ENCODE measurements at places on chromosomes 2 and 18.

- DNase-seq: no peak
Observed at GRCh38 chr2:175074478-175074877, 69.3 kb upstream of the CHN1 start.

DNA sequence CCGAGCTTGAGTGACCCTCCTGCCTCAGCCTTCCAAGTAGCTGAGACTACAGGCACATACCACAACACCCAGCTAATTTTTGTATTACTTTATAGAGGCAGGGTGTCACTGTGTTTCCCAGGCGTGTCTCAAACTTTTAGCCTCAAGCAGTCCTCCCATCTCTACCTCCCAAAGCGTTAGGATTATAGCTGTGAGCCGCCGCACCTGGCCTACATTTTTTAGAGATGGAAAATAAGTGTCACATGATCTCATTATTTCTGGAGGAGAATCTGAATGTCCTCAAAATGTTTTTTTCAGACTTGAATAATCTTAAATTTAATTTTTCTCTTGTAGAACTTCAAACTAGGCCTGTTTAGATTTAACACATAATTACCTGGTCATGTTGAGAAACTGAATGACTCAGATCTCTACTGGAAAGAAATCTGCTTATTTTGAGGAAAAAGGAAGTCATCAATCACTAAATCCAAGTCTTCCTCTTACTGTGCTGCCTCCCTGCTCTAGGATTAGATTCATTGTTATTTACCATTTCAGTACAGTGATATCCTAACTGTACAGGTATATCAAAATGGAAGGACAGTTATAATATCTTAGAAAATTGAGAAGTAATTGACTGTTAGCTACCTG lies 92.4 kb downstream of the COX7A2L start:
- DNase-seq: no peak

GRCh38 chr2:235647264-235647663 lies 153.4 kb downstream of the AGAP1 start:
- DNase-seq: no peak

GRCh38 chr18:33837191-33837590 lies 259.2 kb downstream of the ASXL3 start:
- no peak for DNase-seq

- DNase-seq: no peak
Observed at GRCh38 chr18:4842751-4843150, 354.3 kb downstream of the AKAIN1 start.

GRCh38 chr2:161075701-161076100 lies 84.5 kb upstream of the TANK start:
- DNase-seq: no peak

GRCh38 chr2:171986778-171987177 lies 13.0 kb upstream of the METAP1D start:
- DNase-seq: no peak

- no peak for DNase-seq
Observed at GRCh38 chr2:221203856-221204255, 368.2 kb downstream of the EPHA4 start.

- no peak for DNase-seq
Observed at GRCh38 chr18:37778417-37779165, 213.0 kb upstream of the CELF4 start.

DNA sequence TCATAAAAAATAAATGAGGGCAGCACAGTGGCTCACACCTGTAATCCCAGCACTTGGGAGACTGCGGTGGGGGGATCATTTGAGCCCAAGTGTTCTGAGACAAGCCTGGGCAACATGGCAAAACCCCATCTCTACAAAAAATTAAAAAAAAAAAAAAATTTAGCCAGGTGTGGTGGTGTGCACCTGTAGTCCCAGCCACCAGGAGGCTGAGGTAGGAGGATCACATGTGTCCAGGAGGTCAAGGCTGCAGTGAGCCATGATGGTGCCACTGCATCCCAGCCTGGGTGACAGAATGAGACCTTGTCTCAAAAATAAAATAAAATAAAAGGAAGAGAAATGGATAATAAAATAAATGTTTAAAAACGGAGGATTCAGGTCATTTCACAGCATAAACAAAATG lies 113.5 kb downstream of the ATAD2B start:
- no peak for DNase-seq

DNA sequence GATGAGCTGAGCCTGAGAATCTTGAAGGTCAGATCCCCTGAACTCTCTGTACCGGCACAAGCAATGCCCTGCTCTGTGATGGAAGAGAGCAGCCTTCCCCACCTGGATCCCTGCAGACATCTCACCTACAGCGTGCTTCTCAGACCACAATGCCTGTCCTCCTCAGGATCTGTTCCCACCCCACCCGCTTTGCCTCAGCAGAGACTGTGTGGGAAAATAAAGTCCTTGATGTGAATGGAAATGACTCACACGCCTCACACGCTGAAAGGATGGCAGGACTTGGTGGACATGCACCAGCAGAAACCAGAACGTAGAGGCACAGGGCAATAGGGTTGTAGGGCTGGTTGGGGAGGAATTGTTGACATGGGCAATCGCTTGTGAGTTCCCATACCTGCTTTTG lies 117.9 kb upstream of the POU3F3 start:
- DNase-seq: no peak

GRCh38 chr2:54237428-54237827 lies 18.6 kb downstream of the TSPYL6 start:
- DNase-seq: no peak

DNA sequence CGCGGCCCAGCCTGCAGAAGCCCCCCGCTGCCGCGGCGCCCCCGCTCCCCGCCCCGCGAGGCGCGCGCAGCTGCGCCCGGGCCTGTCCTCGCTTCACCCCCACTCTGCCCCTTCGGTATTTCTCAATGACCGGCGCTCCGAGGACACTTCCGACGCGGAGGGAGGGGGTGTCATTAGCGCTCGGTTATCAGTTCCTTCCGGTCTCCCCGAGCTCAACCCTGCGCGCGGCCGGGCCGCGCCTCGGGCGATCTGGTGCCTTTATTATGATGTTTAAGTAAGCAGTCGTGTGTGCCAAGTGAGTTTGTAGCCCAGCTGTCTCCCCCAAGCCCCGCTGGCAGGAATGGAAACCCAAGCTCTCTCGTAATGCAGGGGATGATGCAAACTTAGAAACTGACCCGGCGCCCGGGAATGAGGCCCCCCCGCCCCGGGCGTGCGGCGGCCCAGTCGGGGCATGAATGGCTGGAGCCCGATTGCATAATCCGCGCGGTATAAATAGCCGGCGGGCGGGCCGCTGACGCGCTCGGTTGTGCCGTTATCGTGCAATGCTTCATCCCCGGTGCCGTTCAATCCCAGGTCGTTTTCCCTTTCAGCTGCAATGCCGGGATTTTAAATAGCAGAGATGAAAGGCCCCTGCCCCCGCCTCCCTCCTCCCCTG lies 3.9 kb upstream of the SPRED2 start:
- DNase-seq: peak; percentile 41

GRCh38 chr2:66897691-66898150 lies 462.8 kb downstream of the MEIS1 start:
- DNase-seq: no peak

GRCh38 chr2:62653582-62654422 lies 51.7 kb upstream of the EHBP1 start:
- DNase-seq: no peak

DNA sequence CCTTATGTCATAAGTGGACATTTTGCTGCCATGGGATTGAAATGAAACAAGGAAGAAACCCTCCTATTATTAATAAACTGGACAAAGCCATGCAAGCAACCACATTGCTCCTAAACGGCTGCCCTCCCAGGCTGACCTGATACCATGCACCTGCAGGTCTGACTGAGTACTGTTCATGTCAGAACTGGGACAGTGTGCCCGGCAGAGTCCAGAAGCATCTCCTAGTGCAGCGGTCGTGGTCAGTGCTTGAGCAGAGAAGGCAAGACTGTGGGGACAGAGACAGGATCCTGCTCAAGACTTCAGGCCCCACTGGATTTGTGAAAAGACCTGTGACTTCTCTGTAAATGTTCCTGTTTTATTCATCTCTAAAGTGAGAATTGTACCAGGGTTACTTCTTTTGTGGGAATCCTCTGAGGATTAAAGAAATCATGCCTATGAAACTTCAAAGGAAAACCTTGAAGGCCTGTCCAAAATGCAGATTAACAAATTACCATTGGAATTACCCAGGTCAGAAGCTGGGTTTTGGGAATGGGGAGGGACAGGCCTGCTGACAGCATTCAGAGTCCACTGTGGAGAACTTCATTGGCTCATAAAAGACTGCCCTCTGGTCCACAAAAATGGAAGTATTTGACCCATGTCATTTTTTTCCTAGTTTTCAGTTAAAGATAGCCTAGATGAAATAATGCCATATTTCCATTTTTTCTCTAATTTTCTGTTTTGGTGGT lies 13.9 kb downstream of the RNF144A start:
- no peak for DNase-seq

Data from cortex of kidney (tissue), 1 donor.